ENCODE measurements at places on chromosomes 16 and 17.

DNA sequence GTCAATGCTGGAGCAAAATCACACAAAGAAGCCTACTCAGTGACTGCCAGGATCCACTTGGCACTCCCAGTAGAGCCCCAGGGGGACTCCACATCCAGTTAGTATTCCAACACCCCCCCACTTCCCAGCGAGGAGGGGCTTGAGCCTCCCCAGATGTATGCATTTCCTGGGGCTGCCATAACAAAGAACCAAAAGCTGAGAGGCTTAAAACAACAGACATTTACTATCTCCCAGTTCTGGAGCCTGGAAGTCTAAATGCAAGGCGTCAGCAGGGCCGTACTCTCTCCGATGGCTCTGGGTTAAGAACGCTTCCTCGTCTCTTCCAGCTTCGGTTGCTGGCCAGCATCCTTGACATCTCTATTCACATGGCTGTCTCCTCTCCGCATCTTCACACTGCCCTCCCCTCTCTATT is 23.0 kb upstream of the GNA13 start:
- DNase-seq, result no peak

DNA sequence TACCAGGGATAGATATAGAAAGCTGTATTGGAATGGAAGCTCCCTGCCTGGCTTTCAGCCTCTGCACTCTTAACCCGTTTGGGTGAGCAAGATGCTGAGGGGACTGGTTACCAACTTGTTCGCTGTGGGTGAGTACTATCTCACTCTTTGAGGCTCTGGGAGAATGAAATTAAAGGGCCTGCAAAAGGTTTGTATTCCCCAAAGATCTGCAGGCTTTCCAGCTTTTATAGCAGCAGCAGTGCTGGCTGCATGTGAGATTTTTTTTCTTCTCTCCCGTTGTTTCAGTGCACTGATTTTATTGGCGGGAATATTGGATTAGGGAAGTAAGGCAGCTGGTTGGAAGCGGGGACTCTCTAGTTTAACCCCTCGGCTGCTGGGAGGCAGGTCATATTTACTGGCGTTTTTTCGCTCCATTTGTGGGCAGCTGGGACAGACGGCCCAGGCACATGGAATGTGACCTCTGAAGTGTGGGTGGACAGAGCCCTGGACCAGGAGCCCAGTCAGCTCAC is 30.9 kb downstream of the C17orf75 start:
- no peak for DNase-seq

GRCh38 chr17:77496401-77496801 is 355.6 kb downstream of the SEC14L1 start:
- no peak for DNase-seq

GRCh38 chr17:78628547-78629435 is 51.6 kb upstream of the DNAH17 start:
- DNase-seq, result no peak

- DNase-seq, result no peak
Measured at GRCh38 chr16:76531236-76531635, 254.0 kb downstream of the CNTNAP4 start.

GRCh38 chr17:10119203-10120108 is 79.0 kb downstream of the GAS7 start:
- no peak for DNase-seq

GRCh38 chr16:87192452-87193073 is 124.6 kb downstream of the C16orf95 start:
- DNase-seq, result no peak

GRCh38 chr17:17443173-17443572 is 33.6 kb upstream of the MED9 start:
- DNase-seq, result no peak

DNA sequence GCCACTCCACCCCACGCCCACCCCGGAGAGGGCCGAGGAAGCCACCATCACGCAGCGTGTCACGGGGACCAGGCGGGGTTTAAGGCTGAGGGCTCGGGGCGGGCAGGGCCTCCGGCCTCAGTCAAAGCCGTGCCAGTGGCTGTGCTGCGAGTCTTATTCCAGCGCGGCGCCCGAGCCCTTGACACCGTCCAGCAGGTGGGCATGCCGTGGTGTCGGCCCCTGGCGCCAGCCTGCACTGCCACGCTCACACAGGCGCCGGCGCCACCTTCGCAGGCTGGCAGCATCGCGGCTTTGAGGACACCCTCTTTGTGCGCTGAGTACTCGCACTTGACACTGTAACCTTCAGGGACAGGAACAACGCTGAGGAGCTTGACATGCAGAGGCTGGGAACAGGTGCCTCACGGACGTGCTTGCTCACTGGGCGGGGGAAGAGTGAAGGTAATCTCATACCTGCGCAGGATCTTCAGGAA is 34.0 kb upstream of the ZNF629 start:
- no peak for DNase-seq

- DNase-seq, result no peak
Measured at GRCh38 chr16:11610580-11610979, 23.9 kb upstream of the LITAF start.

GRCh38 chr16:4021070-4021779 is 95.0 kb downstream of the ADCY9 start:
- DNase-seq, result peak; percentile 74

- DNase-seq, result no peak
Measured at GRCh38 chr16:57009643-57010170, 20.4 kb downstream of the NLRC5 start.

DNA sequence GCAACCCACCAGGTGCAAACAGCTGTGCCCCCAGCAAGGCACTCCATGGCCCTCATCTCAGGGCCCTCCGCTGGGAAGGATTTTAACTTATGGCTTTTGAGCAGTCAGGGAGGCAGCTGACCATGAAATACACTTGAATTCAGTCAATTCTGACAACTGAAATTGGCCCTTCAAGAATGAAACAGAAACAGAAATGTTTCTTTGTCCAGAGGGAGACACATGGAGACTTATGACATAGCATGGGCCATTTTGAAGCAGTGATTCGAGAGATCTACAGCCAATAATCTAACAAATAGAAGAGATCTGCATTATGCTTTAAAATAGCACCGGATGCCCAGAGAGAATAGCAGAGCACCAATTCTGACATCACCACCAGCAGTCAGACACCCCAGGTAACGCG is 7.5 kb downstream of the CACNG1 start:
- no peak for DNase-seq

DNA sequence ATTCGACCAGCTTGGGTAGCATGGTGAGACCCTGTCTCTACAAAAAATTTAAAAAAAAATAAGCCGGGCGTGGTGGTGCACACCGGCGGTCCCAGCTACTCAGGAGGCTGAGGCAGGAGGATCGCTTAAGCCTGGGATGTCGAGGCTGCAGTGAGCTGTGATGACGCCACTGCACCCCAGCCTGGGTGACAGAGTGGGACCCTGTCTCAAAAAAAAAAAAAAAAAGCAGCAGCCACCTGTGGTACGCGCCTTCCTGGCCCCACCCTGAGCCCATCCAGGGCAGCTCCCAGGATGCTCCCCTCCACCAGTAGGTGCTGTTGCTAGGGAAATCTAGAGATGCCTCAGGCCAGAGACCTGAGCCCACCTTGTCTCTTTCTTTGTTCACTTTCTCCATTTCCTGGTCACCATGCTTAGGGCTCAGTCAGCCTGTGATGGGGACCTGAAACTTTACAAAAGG is 47.4 kb downstream of the TEKT5 start:
- DNase-seq, result no peak

DNA sequence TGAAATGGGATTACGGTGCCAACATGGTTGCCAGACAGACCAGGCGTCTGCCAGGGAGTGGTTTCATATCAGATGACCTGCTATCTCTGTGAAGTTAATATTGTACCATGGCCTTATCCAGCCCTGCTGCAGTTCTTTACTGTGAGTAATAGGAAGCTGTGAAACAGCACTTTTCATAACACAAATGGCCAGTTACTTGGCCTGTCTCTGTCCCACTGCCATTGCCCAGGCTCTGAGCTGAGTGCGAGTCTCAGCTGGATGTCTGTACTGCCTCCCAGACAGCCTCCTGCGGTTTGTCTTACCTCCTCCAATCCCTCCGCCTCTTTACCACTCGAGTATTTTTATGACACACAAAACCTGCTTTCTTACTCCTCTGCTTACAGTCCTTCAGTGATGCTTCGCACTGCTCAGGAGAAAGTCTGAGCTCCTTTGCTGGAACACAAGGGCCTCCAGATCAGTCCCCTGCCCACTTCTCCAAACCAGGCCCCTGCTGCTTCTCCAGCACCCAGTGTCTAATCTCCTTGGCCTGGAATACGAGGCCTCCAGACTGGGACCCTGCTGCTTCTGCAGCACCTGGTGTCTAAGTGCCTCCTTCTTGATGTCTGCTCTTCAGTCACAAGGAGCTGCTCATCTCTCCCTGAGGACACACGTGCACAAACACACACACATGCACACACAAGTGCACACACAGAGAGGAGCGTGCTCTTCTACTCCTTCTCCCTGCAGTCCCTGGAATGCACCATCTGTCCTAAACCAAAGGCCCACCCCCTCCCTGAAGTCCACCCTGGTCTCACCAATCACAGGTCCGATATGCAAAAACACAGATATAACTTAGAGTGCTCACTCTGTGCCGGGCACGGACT is 17.1 kb upstream of the RHOT1 start:
- DNase-seq, result no peak

DNA sequence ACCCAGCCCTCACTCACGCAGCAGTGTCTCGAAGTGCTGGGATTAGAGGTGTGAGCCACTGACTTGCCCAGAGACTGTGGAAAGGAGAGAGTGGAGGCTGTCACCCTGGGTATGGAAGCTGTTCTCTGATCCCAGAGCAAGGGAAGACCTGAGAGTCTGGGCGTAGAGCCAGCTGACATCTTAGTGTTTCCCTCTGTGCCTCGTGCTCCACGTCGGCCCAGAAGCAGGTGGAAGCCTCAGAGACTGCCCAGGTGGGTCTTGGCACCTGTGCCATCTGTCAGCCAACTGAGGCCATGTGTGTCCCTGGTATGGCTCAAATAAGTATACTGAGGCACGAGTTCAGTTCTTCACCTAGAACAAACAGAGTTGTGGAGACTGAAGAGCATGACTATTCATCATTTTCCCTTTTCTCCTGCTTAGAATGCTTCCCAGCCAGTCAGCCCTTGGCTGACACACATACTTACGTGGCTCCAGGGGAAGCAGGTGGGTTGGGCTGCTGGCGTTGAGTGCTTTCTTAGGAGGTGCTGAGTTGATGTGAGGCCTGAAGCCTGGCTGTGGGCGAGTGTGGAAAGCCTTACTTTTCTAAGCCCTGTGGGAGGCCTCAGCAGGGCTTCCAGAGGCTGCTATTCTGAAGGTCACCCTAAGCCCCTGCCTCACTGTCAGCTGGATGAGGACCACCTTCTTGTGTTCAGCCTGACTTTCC is 8.1 kb downstream of the CTRL start:
- peak; percentile 35 for DNase-seq

DNA sequence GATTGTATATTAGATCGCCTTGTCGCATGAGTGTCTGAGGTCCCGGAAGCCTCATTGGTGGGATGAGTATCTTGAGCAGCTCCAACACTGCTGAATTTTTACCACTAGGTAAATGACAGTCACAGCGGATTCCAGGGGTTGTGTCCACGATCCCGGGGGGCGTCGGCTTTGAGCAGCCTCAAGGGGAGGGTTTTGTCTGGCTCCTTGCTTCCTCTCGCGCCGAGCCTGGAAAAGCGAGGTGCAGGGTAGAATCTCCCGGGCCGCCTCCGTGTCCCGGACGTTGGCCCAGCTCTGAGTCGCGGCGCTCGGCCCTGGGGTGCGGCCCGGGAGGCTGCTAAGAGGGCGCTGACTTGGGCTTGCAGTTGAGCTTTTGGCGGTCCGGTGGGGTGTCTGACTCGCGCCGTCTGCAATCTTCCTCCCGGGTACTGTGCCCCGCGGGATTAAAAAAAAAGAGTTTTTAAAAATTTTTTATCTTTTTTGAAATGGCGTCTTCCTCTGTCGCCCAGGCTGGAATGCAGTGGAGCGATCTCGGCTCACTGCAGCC is 4.5 kb downstream of the OR1F1 start:
- DNase-seq, result no peak

GRCh38 chr17:4944163-4944553 is 4.1 kb downstream of the RNF167 start:
- no peak for DNase-seq

DNA sequence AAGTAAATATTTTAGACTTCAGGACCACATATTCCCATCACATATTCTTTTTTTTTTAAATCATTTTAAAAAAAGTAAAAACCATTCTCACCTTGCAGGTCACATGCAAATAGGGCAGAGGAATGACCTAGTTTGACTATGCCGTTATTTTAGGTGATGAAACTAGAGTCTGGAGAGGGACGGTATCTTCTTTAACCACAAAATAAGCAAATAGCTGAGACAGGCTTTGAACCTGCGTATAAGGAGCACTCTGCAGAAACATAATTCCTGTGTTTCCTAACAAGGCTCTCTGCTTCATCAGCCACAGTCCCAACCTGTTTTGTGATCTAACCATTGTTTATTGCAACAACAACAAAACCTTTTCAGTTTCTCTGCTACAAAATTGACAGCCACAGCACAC is 121.5 kb downstream of the PCTP start:
- DNase-seq, result no peak

DNA sequence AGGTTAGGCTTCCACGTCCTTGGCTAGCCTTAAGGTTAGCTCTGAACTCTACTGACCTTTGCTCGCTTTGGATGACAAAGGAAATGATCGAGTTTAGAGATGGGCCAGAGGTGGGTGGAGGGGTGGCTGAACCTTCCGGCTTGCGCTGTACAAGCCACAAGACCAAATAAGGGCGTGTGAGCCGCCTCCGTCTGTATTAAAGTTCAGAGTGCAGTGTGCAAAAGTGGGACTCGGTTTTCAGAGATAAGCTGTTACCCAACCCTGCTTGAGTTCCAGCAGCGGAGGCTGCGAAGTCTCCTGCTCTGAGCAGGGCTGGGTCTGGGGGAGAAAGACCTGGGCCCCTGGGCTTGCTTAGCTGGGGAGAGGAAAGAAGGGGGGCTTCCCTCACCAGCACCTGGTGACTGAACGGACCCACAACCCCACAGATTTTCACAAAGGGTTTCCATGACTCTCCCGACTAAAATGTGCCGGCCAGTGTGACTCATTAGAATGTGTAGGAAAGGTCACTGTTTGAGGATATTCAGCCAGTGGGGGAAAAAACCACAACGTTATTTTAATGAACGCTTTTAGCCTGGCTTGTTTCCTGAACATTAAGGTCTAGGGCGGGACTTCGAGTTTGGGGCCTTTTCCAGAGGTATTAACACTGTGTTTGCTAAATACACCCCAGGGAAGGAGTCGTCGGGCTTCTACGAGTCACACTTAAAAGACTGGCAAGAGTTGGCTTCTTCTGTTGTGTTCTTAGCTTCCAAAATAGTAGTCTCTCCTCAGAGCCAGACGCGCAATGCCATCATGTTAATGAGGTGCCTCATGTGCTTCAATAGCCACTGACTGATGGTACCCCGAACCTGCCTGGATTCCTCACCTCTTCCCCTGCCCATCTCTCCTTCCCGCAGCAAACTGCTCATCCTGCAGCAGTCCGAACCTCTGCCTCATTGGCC is 67.0 kb downstream of the CENPV start:
- DNase-seq, result no peak
